SJSA1 (cell line): ENCODE measurements at places on chromosomes 1 and 21. TPM values are rescaled to one million over a fixed set of nuclear protein-coding genes. Genes with fewer than 3 reads are reported as not detected.
A peak's percentile ranks its signal among the peaks of the same experiment; 100 is the strongest.

DNA sequence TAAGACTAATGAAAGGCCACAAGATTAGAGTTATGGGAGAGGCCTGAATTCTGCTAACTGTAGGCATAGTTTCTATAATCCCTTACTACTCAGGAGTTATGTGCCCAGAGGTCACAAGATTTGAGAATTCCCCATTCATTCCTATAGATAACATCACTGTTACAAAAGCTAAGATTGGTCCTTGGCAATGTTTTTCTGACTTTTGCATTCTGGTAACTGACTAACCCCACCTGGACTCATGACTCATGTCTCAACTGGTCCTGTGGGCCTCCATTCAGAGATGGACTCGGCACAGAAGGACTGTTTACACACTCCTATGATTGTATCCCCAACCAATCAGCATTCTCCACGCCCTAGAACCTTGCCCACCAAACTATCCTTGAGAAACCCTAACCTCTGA, 249.0 kb upstream of the ZP4 start:
- H3K4me1 ChIP-seq, result no peaks in the 10 kb centered on the region
- H3K27me3 ChIP-seq, result no peaks in the 10 kb centered on the region
- H3K4me3 ChIP-seq, result no peak overlapping the region
- no peaks in the 10 kb centered on the region for H3K36me3 ChIP-seq
- H3K27ac ChIP-seq, result no peak overlapping the region
- DNase-seq, result no peak

- no peak overlapping the region for H3K27ac ChIP-seq
- no peak for DNase-seq
- H3K36me3 ChIP-seq, result peaks cover 41% of the 10 kb centered on the region
- peaks cover 6% of the 10 kb centered on the region for H3K4me1 ChIP-seq
Observed at GRCh38 chr1:156021093-156021428, 310 bp upstream of the SSR2 start.

GRCh38 chr1:6224718-6225117, 11.0 kb downstream of the ICMT start:
- H3K36me3 ChIP-seq, result peaks cover 92% of the 10 kb centered on the region
- no peak overlapping the region for H3K4me3 ChIP-seq
- no peak overlapping the region for H3K27ac ChIP-seq
- peaks cover 9% of the 10 kb centered on the region for H3K4me1 ChIP-seq
- no peaks in the 10 kb centered on the region for H3K27me3 ChIP-seq

GRCh38 chr1:169867012-169867675, 26.6 kb downstream of the SCYL3 start:
- no peak overlapping the region for H3K27ac ChIP-seq
- H3K4me3 ChIP-seq, result no peak overlapping the region
- no peaks in the 10 kb centered on the region for H3K27me3 ChIP-seq
- DNase-seq, result no peak
- H3K36me3 ChIP-seq, result peaks cover 91% of the 10 kb centered on the region
- no peaks in the 10 kb centered on the region for H3K4me1 ChIP-seq

GRCh38 chr1:117564227-117565075, 41.4 kb upstream of the TENT5C start:
- no peaks in the 10 kb centered on the region for H3K36me3 ChIP-seq
- DNase-seq, result no peak
- no peak overlapping the region for H3K27ac ChIP-seq
- no peaks in the 10 kb centered on the region for H3K27me3 ChIP-seq
- H3K4me1 ChIP-seq, result no peaks in the 10 kb centered on the region

The PGLYRP4 gene
- not detected in 2 replicates for total RNA-seq

The OR2T2 gene
- total RNA-seq, result not detected in 2 replicates

The GJA9 gene
- total RNA-seq, result not detected in 2 replicates

DNA sequence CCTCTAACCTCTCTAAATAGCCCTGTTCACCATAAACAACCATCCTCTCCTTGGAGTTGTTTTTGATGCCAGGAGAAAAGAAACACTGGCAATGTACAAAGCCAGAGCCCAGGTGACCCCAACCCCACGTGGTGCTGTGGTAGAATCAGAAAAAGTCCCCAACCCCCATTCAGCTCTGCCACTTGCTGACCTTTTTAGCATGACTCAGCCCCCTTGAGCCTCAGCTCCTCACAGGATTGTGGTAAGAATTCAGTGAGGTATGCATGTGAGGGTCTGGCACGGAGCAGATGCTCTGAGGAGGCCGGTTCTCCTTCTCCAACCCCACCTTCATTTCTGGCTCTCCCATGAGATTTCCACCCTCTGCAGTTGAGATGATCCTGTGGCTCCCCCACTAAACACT, 11.1 kb upstream of the CHI3L1 start:
- no peak overlapping the region for H3K4me3 ChIP-seq
- no peak overlapping the region for H3K27ac ChIP-seq
- peaks cover 15% of the 10 kb centered on the region; the same call in 1 of the 2 replicates for H3K27me3 ChIP-seq

- no peaks in the 10 kb centered on the region for H3K36me3 ChIP-seq
- no peak overlapping the region for H3K27ac ChIP-seq
- DNase-seq, result no peak
- no peaks in the 10 kb centered on the region; the same call in 1 of the 2 replicates for H3K27me3 ChIP-seq
Observed at GRCh38 chr1:74690364-74690696, 16.7 kb upstream of the ERICH3 start.

The GBP7 gene
- not detected in 2 replicates for total RNA-seq

DNA sequence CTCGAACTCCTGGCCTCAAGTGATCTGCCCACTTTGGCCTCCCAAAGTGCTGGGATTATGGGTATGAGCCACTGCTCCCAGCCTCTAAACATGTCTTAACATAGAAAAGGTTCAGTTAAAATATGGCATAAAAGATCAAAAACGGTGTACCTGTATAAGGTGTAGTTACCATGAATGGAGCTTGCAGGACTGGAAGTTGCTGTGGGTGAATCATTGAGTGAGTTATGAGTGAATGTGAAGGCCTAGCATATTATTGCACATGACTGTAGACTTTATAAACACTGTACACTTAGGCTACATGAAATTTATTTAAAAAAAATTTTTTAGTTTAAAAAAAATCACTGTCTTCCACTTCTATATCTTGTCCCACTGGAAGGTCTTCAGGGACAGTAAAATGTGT, 15.7 kb downstream of the ABCD3 start:
- no peak overlapping the region for H3K4me3 ChIP-seq
- H3K4me1 ChIP-seq, result 0 out of 2 replicates have a peak, but pooled peaks cover 3% of the 10 kb centered on the region
- H3K27ac ChIP-seq, result no peak overlapping the region
- peaks cover 4% of the 10 kb centered on the region; the same call in 1 of the 2 replicates for H3K36me3 ChIP-seq
- no peak for DNase-seq
- no peaks in the 10 kb centered on the region for H3K27me3 ChIP-seq

GRCh38 chr1:116842654-116843053, 67.1 kb upstream of the PTGFRN start:
- no peaks in the 10 kb centered on the region for H3K36me3 ChIP-seq
- no peak overlapping the region for H3K4me3 ChIP-seq
- no peak for DNase-seq

DNA sequence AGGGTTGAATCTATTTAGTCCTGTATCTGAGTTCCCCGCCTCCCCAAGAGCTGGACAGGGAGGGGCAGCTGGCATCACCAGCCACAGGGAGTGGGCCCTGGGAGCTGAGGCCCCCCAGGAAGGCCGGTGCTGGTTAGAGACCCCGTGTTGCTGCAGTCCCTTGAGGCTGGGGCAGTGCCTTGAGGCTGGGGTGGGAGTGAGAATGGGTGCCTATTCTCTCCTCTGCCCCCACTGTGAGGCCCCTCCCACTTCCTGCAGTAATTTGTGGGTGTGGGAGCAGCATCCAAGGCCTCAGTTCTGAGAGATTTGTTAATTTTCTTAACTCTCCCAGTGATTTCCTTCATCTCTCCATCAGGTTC, 2.5 kb upstream of the TRAPPC3 start:
- no peak overlapping the region for H3K4me3 ChIP-seq
- H3K36me3 ChIP-seq, result peaks cover 16% of the 10 kb centered on the region
- no peak for DNase-seq
- peaks cover 43% of the 10 kb centered on the region for H3K4me1 ChIP-seq

DNA sequence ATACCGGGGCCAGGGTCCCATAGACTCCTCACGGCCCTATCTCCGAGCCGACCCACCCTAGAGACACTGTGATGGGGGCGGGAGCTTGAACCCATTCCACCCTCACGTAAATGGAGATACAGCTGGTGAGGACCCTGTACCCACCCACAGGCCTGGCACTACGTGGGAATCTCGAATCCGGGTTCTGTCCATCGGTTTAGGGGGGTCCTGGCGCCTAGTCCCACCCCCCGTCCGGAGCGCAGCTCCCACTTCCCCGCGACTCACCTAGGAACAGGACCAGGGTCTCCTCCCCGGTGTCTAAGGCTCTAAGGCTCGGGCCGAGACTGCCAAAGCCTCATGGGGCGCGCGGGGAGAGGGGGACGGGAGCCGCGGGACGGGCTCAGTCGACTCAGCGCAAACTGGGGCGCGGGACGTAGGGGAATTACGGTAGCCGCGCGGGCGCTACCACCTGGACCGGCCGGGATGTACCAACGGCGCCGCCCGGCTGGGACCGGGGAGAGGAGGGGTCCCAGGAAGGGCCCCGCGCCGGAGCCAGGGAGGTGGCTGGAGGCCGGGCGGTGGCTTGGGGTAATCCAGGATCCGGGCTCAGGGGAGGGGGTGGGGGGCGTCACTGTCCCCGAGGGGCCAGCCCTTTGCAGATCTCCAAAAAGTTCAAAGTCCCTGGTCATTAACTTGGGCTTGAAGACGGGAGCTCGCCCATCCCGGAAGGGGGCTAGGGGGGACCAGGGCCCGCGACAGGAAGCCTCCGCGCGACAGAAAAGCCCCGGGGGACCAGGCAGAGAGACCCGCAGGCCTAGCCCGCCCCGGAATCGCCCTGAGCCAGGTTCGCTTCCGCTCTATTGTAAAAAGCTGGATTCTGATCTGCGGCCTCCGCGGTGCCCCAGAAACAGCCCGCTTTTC, 1.0 kb downstream of the PLEKHG5 start:
- H3K27ac ChIP-seq, result peak overlapping the region; percentile 57
- H3K27me3 ChIP-seq, result no peaks in the 10 kb centered on the region
- peaks cover 21% of the 10 kb centered on the region for H3K4me1 ChIP-seq
- peak overlapping the region; percentile 44 for H3K4me3 ChIP-seq
- no peaks in the 10 kb centered on the region for H3K36me3 ChIP-seq

- H3K36me3 ChIP-seq, result no peaks in the 10 kb centered on the region
- DNase-seq, result no peak
- no peaks in the 10 kb centered on the region for H3K27me3 ChIP-seq
- no peak overlapping the region for H3K4me3 ChIP-seq
Observed at GRCh38 chr1:170460001-170460400, 72.0 kb upstream of the GORAB start.

The ADAMTS5 gene
- 0.06 and 1.1 TPM in 2 replicates for total RNA-seq

The TBX15 gene
- total RNA-seq, result 16.0 and 31.0 TPM in 2 replicates

The CYP4Z1 gene
- not detected in 2 replicates for total RNA-seq

DNA sequence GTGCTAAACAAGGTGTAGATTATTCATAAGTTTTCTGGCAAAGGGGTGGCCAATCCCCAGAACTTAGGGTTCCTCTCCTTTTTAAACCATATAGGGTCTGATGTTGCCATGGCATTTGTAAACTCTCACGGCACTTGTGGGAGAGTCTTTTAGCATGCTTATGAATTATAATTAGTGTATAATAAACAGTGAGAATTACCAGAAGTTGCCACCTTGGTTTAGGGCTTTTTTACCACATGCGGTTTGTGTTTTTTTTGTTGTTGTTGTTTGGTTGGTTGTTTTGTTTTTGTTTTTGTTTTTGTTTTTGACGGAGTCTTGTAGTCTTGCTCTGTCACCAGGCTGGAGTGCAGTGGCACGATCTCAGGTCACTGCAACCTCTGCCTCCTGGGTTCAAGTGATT, 8.9 kb upstream of the LAX1 start:
- no peak overlapping the region for H3K4me3 ChIP-seq
- H3K27me3 ChIP-seq, result no peaks in the 10 kb centered on the region
- H3K36me3 ChIP-seq, result no peaks in the 10 kb centered on the region
- H3K27ac ChIP-seq, result no peak overlapping the region

- DNase-seq, result peak; percentile 45
- H3K27ac ChIP-seq, result peak overlapping the region; percentile 59
- H3K36me3 ChIP-seq, result no peaks in the 10 kb centered on the region
- peaks cover 16% of the 10 kb centered on the region for H3K4me1 ChIP-seq
Observed at GRCh38 chr1:219555806-219556205, 57.1 kb downstream of the ZC3H11B start.

DNA sequence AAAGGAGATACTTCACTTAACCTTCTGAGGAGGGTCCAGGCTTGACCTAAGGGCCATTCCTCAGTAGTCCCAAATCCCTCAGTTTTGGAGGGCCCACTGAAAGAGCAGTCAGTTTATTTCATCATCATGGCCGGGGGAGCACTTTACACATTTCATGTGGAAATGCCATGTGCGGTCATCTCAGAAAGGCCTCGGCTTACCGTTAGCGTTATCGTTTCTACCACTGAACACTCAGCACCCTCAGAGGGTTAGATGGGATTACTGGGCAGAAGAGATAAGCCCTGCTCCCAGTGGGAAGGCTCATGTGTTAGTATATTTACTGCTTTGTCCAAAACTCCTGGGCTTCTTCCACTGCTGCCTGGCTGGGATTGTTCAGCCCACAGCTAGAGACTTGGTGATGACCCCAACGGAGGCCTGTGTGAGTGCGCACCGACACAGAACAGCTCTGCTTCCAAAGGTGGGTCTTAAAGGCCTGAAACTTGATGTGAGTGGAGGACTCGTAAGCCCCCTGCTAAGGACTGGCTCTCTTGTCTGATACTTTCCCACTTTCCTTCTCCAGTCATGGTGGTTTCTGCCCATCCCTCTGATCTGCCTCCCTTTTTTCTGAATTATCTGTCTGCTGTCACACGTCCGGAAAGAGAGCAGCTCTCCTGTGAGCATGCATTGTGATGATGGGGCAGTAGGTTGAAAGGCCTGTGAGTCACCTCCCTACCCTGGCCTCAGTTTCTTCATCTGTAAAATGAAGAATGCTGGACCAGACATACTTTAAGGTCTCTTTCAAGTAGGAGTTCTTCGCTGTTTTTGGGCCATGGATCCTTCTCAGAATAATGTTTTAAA, 284.5 kb downstream of the ASTN1 start:
- peaks cover 3% of the 10 kb centered on the region; the same call in 1 of the 2 replicates for H3K27me3 ChIP-seq
- no peak overlapping the region for H3K27ac ChIP-seq
- H3K4me1 ChIP-seq, result no peaks in the 10 kb centered on the region
- no peaks in the 10 kb centered on the region for H3K36me3 ChIP-seq
- DNase-seq, result no peak
- H3K4me3 ChIP-seq, result no peak overlapping the region

GRCh38 chr1:109170035-109170764, 43.5 kb upstream of the SARS1 start:
- H3K27ac ChIP-seq, result no peak overlapping the region
- DNase-seq, result no peak
- no peaks in the 10 kb centered on the region; the same call in 1 of the 2 replicates for H3K27me3 ChIP-seq
- no peak overlapping the region for H3K4me3 ChIP-seq
- H3K4me1 ChIP-seq, result no peaks in the 10 kb centered on the region
